ENCODE measurements at places on chromosomes 1 and 21.

- no peak for DNase-seq
These were observed 13.1 kb downstream of the SLC19A1 start for GRCh38 chr21:45528981-45529784.

- no peak for DNase-seq
These were observed 2.5 kb downstream of the TMEM63A start for GRCh38 chr1:225879521-225880221.

DNA sequence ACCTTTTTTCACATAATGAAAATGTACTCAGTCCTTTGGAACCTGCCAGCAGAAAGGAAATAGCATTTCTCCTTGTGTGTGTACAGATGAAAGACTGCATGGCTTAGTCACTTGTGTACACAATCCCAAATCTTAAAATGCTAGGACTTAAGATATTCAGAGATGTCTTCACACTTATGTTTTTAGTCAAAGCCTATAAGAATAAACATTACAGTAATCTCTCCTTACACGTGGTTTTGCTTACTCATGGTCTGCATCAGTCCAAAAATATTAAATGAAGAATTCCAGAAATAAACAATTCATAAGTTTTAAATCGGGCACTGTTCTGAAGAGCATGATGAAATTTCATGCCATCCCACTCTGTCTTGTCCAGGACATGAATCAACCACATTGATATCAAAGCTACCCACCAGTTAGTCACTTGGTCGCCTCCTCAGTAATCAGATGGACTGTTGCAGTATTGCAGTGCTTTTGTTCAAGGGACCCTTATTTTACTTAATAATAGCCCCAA, 75.7 kb upstream of the RRP15 start:
- DNase-seq = no peak

DNA sequence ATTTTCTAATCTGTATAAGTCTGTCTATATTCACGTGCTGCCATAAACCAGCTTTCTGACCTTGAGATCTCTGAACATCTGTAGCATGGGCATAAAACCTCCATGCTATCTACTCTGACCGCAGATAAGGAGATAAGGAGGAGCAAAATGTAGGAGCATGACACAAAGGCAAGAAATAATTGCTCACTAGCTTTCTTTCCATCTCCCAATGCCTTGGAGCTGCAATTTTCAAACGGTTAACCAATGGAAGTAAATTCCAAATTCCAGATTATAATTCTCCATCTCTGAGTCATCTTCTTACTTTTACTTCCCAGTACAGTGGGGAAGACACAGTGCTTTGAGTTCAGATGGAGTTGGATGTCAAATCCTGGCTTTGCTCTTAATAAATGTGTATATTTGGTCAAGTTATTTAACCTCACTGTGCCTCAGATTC, 41.6 kb downstream of the CD58 start:
- DNase-seq = no peak

- DNase-seq = no peak
These were observed 80.4 kb downstream of the ITPKB start for GRCh38 chr1:226658546-226659125.

DNA sequence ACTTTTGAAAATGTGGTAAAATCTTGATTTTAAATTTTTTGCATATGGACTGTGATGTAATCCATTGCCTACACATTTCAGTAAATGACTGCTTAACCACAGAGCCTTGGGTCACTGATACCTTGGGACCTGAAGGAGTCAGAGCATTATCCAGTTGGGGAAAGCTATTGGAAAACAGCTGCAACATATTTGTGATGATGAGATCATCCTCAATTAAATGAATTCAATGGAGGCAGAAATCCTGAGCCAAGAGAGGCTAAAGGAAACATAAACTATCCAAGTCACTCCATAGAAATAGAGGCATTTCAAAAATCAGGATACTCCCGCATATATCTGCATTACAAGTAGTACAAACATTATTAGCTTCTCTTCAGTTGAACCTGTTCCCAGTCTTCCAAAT, 99.8 kb upstream of the PRMT6 start:
- no peak for DNase-seq

- no peak for DNase-seq
These were observed 345.9 kb downstream of the FAM72C start for GRCh38 chr1:143625886-143626285.

- DNase-seq = no peak
These were observed 297.1 kb upstream of the ZRANB2 start for GRCh38 chr1:71377886-71378285.

DNA sequence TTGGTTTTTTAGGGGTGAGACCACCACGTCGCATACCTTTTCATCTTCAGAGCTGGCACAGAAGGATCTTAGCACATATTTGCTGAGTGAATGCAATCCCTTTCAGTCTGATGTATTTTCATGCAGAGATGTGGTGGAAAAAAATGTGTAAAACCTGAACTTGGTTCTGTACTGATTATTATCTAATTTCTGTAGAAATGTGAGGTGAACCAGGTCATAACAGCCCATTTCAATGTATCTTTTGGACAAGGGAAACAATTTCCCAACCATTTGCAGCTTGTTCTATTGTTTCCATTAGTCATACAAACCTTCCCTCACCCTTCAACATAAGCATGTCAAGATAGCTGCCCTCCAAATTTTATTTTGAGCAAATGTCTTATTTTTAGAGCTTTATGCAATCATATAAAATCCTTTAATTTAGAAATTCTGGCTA, 46.8 kb upstream of the RUNX1 start:
- DNase-seq = no peak

DNA sequence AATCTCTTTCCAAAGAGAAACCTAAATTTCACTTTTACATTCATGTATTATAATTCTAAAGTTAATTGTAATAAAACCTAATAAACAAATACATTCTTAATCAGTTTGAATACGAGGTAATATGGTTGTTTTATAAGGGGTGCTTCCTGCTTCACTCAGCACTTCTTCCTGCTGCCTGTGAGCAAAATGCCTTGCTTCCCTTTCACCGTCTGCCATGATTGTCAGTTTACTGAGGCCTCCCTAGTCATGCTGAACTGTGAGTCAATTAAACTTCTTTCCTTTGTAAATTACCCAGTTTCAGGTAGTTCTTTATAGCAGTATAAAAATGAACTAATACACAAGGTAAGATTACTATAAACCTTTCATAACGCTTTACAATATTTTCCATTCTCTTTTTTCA, 491.1 kb upstream of the LRRC7 start:
- no peak for DNase-seq

GRCh38 chr1:108503062-108503733, 53.1 kb downstream of the NBPF6 start:
- no peak for DNase-seq

DNA sequence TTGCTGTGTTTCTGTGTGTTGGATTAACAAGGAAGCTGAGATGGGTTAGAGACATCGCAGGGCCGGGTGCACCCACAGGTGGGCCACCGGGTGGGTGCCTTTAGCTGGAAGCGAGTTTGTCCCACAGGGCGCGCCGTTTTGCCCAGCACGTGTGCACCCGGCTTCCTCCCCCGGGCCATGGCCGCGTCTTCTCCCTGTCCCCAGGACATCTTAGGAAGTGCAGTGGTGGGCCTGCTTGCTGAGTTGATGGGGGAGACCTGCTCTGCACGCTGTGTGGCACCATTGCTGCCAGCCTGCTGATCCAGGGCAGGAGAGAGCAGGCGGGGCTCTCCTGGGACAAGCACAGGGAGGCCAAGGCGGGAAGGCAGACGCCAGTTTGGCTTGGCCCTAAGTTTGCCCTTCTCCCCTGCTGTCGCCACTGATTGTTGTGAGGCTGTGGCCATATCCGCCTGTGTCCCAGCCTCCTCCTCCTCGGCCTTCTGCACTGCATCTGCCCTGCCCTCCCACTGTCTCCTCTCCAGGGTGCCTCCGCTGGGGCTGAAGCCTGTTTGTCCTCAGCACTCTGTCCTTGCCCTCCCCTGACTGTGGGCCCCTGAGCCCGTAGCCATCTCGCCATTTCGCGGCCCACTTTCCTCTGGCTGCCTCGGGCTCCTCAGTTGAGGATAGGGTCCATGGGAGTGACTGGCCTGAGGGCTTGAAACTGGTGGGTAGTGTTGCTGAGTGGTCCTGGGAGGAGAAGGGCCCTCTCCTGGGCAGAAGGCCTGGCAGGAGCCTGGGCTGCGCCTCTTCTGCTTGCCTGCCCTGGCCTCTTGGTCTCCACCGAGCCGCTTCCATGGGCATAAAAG, 47.6 kb downstream of the PKNOX1 start:
- no peak for DNase-seq

GRCh38 chr1:33762109-33762830, 101.6 kb upstream of the HMGB4 start:
- DNase-seq = no peak

GRCh38 chr1:181100015-181100905, 11.8 kb downstream of the IER5 start:
- no peak for DNase-seq

DNA sequence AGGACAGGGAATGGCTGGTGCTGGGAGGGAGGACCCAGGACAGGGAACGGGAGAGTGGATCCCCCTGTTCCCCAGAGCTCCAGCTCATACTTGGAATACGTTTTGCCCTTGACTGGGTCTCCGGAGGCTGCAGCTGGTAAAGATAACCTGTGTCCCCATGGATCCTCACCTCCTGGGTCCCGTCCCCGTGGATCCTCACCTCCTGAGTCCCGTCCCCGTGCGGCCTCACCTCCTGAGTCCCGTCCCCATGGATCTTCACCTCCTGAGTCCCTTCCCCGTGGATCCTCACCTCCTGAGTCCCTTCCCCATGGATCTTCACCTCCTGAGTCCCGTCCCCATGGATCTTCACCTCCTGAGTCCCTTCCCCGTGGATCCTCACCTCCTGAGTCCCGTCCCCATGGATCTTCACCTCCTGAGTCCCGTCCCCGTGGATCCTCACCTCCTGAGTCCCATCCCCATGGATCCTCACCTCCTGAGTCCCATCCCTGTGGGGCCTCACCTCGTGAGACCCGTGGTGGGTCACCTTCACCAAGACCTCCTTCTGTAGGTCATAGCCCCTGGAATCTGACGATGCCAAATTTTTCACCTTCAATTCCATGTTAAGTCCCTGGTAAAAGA, 61.4 kb downstream of the SCCPDH start:
- no peak for DNase-seq

- DNase-seq = no peak
These were observed 3.8 kb upstream of the FAM20B start for GRCh38 chr1:179021873-179022272.

DNA sequence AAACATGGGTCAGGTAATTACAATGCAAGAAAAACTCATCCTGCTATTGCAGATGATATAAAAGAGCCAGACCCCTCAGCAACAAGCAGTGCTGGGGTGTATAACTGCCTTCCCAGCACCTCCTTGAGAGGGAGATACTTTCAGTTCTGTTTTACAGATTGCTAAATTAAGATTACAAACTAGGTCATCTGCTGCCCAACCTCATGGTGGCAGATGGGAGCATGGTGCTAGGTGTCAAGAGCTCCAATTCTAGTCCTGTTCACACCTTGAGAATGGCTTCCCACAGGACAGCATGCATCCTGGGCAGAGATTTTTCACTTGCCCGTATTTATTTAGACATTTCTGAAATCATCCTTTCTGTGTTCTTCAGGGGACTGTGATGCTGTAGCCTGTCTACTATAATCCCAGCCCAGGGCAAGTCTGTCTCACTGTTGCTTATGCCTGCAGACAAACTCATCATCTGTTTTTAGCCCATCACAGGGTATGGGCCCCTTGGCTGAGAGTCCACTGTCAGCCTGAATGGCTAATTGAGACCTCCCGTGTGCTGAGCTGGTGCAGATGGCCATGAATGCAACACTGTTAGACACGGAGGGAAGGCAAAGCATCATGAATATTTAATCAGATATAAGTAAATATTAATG, 40.2 kb upstream of the PBX1 start:
- no peak for DNase-seq

- no peak for DNase-seq
These were observed 9.0 kb downstream of the GNG4 start for GRCh38 chr1:235640580-235640979.

DNA sequence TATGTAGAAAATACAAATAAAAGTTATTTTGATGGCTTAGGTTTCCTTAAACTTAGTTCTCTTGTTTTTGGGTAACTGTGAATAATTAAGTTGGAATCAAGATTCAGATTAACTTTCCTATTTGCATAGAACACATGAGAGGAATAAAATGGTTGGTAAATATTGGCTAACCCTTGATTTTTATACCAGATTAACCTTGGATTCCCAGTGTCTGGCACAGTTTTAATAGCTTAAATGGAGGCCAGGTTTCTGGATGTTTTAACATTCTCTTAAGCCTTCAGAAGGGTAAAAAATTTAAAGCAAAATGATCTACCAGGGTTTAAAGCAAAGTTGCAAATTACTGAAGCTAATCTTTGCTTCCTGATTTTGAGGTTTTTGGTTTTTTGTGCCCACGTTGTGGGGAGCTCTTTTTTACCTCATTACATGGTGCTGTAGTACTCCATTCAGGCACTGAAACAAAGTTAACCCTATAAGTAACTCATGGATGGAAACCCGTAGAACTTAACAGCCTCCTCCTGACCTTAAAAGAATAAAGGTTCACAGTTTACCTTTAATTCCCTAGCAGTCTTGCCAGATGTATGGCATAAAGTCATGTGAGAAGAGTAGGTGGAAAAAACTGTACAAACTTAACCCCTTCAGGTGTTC, 8.4 kb upstream of the SPATA1 start:
- no peak for DNase-seq

- DNase-seq = no peak
These were observed 586.4 kb downstream of the DPYD start for GRCh38 chr1:97334454-97334853.

GRCh38 chr21:39938086-39938625, 70.9 kb downstream of the PCP4 start:
- no peak for DNase-seq

Measured in omental fat pad (tissue), 4 donors.